ENCODE measurements at places on chromosomes 16 and 17.
A peak's percentile ranks its signal among the peaks of the same experiment; 100 is the strongest.

- peak; percentile 26 for DNase-seq
These were observed 126.9 kb downstream of the KATNIP start for GRCh38 chr16:27676839-27677238.

- peak; percentile 67 for DNase-seq
These were observed 10.7 kb downstream of the SPNS2 start for GRCh38 chr17:4509401-4509800.

DNA sequence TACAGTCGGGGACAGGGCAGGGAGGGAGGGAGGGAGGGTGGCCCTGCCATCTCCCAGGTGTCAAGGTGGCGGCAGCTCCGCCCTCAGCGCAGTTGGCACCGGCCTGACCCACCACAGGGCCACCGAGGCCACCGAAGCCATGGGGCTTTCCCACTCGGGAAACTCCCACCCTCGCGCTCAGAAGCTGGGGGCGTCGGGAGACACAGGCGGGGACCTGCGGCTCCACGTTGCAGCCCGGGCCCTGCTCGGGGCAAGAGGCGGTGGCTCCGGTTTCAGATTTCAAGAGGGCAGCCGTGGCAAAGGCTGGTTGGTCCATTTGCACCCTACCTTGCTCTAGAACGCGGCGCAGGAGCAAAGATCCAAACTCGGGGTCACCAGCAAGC is 544 bp downstream of the CYB561 start:
- DNase-seq, result peak; percentile 57

DNA sequence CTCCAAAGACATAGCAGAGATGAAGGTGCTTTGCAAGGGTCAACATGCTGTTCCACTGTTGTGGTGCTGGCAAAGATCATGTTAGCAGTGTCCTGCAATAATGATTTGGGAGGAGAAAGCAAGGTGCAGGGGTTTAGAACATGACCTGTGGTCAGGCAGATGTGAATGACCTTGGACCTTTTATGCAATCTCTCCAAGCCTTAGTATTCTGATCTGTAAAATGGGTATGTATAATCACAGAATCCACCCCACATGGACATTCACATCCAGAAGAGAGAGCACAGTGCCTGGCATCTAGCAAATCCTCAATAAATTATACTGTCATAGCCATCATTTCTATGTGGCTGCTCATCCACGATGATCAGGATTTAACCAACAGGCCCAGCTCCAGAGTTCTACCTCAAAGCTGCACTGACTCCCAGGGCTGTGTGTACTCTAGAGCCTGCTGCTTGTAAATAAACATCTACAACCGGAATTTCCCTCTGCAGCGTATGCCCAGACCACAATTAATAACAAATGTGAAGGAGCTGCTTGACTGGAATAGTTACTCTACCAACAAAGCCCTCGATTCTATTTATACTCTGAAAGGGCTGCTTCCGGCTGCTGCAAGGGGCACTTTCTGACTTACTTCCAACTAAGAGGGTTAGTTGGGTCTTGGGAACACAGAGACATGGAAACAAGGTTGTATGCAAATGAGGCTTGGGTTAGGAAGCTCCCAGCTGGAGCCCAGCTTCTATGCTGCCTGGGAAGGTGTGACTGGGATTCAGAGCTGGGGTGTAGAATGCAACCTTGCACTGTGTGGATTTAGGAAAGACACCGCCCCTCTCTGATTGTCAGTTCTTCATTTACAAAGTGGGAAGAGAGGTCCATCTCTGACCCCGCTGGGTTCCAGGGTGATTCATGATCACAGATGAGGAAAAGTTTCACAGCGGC is 265.2 kb downstream of the XYLT1 start:
- peak; percentile 63 for DNase-seq

GRCh38 chr16:53068423-53068833 is 13.6 kb downstream of the CHD9 start:
- DNase-seq, result no peak

- DNase-seq, result no peak
These were observed 828 bp downstream of the EMP2 start for GRCh38 chr16:10579575-10579964.

- DNase-seq, result no peak
These were observed 196.7 kb downstream of the CDH11 start for GRCh38 chr16:64925166-64925565.

- DNase-seq, result no peak
These were observed 6.8 kb downstream of the NAE1 start for GRCh38 chr16:66824006-66824405.

DNA sequence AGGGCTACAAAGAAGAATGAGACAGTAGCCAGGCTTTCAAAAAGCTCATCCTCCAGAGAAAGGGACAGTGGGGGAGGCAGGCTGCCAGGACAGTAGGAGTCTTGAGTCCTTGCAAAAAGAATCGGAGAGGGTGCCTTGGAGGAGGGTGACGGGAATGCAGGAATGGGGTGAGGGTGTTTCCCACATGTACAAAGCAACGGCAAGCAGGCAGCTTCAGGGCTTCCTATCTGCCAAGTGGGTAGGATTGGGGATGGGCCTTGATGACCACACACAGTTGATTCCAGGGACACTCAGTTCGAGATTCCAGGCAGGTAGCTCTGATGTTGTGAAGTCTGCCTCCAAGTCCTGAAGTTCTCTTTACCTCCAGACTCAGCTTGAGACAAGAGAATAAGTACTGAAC is 54.4 kb downstream of the C17orf67 start:
- DNase-seq, result no peak
